ENCODE measurements at places on chromosomes 12 and 14. TPM values are rescaled to one million over a fixed set of nuclear protein-coding genes. Genes with fewer than 3 reads are reported as not detected.

Gene KLRG1
- total RNA-seq: 0.69 TPM

GRCh38 chr12:27762757-27763156 is 17.3 kb upstream of the KLHL42 start:
- DNase-seq: no peak

DNA sequence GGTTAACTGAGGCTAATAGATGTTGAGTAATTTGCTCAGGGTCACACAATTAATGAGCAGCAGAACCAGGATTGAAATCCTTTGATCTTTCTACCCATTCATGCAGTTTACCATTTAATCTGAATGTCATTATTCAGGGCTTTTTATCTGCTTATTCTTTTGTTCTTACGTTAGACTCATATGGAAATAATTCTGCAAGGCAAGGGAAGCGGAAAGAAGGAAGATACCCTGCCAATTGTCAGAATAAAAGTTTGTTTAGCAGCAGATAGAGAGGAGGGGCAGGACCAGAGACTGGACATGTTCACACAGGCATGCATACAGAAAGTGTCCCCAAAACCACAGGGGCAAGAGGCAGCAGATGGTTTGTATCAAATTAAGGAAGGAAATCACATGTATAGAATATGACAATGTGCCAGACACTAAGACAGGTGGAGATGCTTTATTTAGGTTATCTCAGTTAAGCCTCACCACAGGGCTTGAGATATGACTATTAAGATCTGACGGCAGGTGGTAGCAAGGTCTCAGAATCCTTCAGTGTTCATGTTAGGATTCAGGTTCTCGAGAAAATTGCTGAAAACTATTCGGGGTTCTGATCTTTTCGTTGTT is 29.8 kb downstream of the BRMS1L start:
- DNase-seq: no peak

- no peak for DNase-seq
Measured at GRCh38 chr12:130240831-130241590, 78.7 kb downstream of the FZD10 start.

Gene CCDC198
- not detected for total RNA-seq

Measured in activated T-helper 1 cell treated with anti-CD3 and anti-CD28 coated beads, Interleukin-12 subunit alpha, Interleukin-12 subunit beta, Interleukin-2, Interleukin-4 antibody, amounts not matched to agents 30 ng/mL and 10 ng/mL and 1 ng/mL, durations not matched to agents 14 hours and 24 hours and 36 hours (primary cell).